ENCODE measurements at places on chromosomes 4 and X.

DNA sequence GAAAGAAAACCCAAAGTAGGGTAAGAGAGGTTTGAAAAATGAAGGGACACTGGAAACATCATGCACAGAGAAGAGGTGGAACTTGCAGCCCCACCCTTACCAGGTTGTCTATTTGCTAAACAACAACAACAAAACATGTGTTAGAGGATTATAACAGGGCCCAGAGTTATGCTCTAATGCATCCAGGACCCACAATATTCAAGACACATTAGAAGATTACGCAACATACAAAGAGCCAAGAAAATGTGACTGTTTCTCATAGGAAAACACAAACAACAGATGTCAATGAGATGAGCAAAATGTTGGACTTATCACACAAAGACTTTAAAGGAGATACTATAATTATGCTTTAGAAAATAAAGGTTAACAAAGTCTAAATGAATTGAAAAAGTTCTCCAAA lies 128.5 kb downstream of the LRBA start:
- no peak for DNase-seq

GRCh38 chr4:15675356-15675755 lies 6.3 kb upstream of the FAM200B start:
- no peak for DNase-seq

GRCh38 chrX:24767557-24767956 lies 73.8 kb downstream of the POLA1 start:
- DNase-seq, result no peak

GRCh38 chrX:96568071-96568470 lies 116.6 kb upstream of the DIAPH2 start:
- no peak for DNase-seq
